Activated naive CD4-positive, alpha-beta T cell treated with anti-CD3 and anti-CD28 coated beads for 36 hours (primary cell): ENCODE measurements at places on chromosomes 7 and 10. TPM values are rescaled to one million over a fixed set of nuclear protein-coding genes. Genes with fewer than 3 reads are reported as not detected.

DNA sequence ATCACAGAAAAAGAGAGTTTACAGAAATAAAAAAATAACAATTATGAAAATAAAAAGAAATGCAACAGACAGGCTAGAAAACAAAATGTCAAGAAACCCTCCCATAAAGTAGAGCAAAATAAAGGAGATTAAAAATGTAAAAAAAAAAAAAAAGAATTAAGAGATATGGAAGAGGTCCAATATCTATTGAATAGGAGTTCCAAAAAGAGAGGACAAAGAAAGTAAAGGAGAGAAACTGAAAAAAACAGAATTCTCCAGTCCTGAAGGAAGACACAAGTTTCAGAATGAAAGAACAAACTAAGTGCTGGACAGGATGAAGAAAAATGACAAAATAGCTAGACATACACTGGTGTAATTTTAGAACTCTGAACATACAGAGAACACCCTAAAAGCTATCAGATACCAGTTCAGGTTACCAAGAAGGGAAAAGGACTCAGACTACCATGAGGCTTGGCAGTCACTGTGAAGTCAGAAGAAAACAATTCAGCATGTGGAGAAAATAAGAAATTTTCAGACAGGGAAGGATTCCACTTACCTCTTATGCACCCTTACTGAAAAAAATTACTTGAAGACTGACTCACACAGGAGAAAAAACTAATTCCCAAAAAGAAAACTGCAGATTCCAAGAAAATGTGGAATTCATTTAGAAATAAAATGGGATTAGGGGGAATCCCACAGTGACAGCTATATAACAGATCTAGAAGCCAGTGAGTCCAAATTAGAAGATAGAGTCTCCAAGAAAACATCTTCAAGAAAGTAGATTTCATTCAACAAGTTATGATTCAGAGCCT is 40.4 kb upstream of the ABLIM1 start:
- DNase-seq = no peak

TAS2R60 gene
- not detected for total RNA-seq

- DNase-seq = no peak
Measured at GRCh38 chr7:41459183-41459582, 243.7 kb downstream of the INHBA start.

DNA sequence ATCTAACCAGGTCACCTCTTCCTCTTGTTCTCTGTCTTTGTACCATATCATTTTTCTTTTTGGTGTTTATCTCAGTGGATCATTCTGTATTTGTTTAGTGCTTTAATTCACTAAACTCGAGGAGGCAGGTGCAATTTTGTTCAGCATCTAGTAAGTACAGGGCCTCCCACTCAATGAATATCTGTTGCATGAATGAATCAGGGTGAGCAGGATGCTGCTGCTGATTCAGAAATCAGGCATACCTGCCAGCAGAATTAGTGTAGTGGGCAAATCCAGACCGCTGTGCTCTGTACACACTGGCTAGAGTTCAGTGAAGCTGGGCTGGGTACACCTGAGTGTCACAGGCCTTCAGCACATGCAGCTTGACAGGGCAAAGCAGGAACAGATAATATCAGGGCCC is 511.9 kb downstream of the SUGCT start:
- DNase-seq = no peak

DNA sequence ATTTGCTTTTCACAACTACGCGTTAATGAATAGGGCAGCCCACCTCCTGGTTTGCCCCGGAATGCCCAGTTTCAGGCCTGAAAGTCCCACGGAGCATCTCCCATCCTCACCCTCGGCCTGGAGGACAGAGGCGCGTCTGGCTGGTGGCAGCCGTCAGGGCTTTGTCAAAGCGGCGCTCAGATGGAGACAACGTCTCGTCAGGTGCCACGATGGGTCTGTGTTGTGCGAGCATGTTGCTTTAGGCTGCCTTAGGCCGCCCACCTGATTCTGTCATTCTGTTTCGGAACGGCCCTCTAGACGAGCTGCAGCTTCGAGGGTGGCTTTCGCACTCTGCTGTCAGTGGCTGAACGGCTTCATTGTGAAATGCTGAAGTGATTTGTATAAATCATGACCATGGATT is 39.4 kb upstream of the CFAP46 start:
- no peak for DNase-seq

SGCE gene
- not detected for total RNA-seq

KCND2 gene
- total RNA-seq = not detected

DNA sequence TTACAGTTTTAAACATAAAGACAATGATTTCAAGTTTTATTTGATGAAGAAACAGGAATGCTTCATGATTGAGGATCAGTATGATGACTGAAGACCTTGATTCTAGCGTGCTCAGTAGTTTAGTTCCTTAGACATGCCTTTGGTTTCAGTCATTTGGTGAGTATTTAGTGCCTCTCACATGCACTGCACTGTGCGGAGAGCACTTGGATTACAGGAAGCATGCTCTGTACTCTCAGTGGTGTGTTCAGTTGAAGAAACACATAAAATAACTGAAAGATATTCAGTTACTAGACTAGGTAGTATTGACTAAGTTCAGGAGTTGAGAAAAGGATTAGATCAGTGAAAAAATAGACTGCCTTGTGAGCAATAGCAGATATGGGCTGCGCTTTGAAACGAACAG is 25.5 kb downstream of the RBM17 start:
- no peak for DNase-seq
